Right lobe of liver (tissue), 6 donors: ENCODE measurements at places on chromosomes 3 and 15. TPM values are rescaled to one million over a fixed set of nuclear protein-coding genes. Genes with fewer than 3 reads are reported as not detected.

- no peak for DNase-seq
Observed at GRCh38 chr15:33735637-33736247, 232.6 kb upstream of the CHRM5 start.

DNA sequence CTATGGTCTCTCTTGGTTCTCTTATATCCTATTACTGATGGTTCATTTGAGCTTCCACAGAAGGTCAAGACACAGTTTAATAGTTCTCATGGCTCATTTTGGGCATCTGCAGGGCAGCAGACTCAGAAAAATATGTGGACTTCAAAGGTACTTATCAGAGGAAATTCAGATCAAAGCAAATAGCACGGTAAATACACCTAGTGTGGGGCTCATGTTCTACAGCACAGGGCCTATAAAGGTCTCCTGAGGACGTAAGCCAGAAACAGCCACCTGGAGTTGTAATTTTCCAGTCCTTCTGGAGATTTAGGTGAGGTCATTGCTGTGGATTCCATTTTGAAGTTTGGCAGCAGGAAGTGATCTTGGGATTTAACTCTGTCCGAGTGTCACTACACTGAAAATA lies 134.5 kb upstream of the SGO1 start:
- no peak for DNase-seq

Gene TYRO3
- total RNA-seq: 2.9 TPM

DNA sequence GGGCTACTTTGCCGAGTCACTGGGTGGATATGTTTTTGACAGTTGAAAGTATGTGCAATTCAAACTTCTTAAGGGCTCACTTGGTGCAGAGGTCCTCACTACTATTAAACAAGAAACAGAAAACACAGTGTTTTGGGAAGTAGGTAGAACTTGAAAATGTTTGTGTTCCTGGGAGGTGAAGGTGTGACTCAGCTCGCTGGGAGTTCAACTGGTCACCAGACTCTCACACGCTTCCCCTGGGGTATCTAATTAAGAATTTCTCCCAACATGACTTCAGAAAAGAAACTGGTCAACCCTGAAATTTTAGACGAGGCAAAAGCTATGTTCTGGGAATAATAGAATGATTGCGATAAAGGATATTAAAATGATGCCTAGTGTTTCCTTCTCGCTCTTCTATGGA lies 1039.8 kb upstream of the SEMA6D start:
- no peak for DNase-seq

Gene LXN
- 1.3 TPM for total RNA-seq

DNA sequence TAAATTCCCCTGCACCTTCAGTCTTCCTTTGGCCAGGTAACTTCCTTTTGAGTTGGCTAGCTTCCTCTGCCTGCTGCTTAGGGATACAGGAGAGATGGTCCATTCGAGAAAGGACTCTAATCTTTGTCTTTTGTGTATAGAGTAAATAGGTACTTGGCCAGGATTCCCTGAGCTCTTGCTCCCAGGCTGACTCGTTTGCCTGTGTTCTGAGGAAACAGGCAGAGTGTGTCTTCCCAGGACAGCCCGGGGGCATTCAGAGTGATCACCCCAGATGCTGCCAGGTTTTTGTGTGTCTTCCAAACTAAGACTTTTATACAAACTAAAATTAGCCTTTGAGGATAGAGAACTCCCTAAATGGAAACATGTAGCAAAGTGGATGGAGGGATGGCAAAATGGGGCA lies 39.5 kb downstream of the TMEM108 start:
- no peak for DNase-seq

DNA sequence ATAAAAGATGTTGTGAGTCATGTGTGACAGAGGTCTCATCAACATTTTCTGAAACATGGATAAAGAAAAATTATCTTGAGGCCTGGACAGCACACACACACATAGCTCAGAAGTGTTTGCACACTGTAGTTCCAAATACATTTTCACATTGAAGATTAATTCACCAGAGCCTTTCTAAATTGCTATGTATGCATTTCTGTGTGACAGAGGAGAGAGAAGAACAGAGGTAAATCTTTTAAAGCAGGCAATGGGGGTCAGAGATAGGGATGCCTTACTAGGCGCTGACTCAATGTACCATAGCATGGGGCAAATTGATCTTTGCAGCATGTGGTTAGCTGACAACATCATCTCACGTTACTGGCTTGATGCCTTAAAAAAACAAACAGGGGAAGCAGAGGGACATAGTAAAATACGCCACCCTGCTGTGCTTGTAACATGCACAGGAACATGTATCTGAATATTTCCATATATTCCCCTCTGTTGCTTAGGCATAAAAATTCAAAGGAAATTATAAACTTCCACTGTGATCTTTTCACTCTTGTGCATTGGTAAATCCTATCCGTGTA lies 7.7 kb downstream of the POU1F1 start:
- DNase-seq: no peak

- peak; percentile 61 for DNase-seq
Observed at GRCh38 chr15:90558171-90558573, 28.4 kb downstream of the CRTC3 start.

DNA sequence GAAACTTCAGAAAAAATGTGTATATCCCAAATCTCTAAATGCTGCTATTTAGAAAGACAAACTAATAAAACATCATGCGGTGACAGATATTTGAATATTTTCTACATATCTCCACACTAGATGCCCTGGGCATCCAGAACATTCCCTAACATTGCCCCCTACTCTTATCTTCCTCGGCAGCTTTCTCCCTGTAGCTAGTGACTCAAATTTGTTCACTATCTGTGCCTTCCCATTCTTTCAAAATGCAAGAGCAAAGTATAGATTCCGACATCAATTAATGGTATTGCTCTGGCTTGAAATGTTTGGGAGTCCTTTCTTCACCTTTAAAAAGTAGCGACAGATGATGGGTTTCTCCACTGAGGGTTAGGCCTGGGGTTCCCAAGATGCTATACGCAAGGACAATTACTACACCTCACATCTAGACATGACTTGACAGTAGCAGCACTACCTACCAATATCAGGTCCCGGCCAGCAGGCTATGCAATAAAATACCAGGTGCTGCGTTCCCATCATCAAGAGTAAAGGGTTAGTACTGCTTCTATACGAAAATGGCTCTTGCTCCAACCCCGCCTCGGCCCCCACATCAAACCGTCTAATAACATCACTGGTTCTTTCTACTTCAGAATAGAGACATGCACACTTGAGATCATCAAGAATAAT lies 631 bp downstream of the UBR1 start:
- no peak for DNase-seq

GRCh38 chr3:158976966-158977365 lies 175.1 kb downstream of the MFSD1 start:
- no peak for DNase-seq

- no peak for DNase-seq
Observed at GRCh38 chr3:159839561-159840379, 148.9 kb upstream of the IL12A start.
